ENCODE measurements at places on chromosomes 11 and 22.

GRCh38 chr11:6052374-6052773 lies 21.8 kb upstream of the OR56A1 start:
- no peak for DNase-seq

- DNase-seq = no peak
Observed at GRCh38 chr11:74703211-74703610, 28.0 kb downstream of the CHRDL2 start.

DNA sequence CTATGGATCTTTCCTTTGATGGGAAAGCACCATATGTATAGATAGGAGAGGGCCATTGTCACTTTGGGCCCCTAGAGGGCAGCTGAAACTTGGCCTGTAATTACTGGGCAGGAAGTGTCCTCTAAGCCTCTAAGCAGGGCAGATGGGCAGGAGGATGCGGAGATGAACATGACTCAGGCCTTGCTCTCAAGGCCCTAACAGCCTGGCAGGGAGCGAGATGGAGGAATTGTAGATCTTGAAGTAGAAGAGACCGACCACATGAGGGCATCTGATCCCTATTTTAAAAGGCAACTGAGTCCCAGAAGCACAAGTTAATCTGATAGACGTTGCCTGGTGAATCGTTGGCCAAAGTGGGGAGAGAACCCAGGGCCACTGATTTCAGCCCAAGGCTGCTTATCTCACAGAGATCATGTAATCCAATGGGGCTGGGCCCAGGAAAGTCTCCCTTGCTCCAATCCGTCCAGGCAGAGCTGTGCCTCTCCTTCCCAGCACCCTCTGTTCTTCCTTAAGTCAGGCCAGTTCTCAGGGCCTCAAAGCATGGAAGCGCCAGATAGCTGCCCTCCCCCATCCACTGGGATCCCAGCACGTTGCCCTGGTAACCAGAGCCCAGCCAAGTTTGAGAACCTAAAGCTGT lies 2.5 kb upstream of the SEPTIN3 start:
- no peak for DNase-seq

- no peak for DNase-seq
Observed at GRCh38 chr11:65454311-65454695, 31.7 kb downstream of the NEAT1 start.

DNA sequence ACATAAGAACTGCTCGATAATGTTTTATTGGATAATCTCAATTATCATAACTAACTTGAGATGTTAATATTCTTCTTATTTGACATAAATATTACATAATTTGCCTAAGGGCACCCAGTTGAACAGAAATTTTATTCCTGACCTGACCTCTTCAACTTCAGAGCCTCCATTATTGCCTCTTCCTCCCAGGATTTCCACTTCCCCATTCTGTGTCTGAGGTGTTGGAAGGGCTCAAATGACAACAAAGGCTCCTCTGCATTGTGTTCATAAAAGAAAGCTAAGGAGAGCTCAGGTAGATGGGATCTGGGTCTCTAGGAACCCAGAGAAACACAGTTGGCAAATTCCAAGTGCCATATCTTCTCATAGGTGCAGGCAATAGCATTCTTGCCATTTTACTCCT lies 61.2 kb upstream of the ARHGAP20 start:
- DNase-seq = no peak

DNA sequence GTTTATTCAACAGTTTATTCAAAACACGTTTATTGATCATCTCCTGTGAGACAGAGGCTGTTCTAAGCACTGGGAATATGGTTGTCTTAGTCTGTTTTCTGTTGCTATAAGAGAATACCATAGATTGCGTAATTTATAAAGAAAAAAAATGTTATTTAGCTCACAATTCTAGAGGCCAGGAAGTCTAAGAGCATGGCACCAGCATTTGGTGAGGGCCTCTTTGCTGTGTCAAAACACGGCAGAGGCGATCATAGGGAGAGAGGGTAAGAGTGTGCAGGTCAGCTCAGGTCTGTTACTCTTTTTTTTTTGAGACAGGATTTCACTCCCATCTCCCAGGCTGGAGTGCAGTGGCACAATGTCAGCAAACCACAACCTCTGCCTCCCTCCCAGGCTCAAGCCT lies 5.2 kb upstream of the IL17RA start:
- no peak for DNase-seq

DNA sequence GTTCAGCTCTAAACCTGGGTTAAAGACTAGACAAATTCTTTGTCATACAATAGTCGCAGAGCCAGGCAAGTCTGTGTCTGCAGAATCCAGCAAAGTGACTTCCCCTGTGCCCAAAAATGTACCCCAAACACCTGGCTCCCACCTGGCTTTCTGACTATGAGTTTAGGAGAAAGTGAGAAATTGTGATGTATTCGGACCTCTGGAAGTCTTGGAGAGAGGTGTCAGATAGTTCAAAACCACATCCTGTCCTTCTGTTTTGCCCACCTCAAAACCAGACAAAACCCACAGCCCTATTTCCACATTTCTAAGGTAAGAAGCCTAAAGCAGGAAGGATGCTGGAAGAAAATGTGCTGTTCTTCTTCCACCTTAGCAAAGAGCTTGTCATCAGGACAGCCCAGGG lies 63.8 kb upstream of the CLMP start:
- DNase-seq = no peak

GRCh38 chr11:116771935-116772334 lies 852 bp downstream of the BUD13 start:
- no peak for DNase-seq

- no peak for DNase-seq
Observed at GRCh38 chr11:10209326-10209725, 84.7 kb downstream of the SBF2 start.

Data from stimulated activated CD8-positive, alpha-beta memory T cell treated with anti-CD3 and anti-CD28 coated beads, Interleukin-7, amount 100 ng/mL, for 4 hours (primary cell).